ENCODE measurements at places on chromosomes 6 and 20.

GRCh38 chr6:169341706-169342105 is 88.1 kb upstream of the THBS2 start:
- DNase-seq, result no peak

DNA sequence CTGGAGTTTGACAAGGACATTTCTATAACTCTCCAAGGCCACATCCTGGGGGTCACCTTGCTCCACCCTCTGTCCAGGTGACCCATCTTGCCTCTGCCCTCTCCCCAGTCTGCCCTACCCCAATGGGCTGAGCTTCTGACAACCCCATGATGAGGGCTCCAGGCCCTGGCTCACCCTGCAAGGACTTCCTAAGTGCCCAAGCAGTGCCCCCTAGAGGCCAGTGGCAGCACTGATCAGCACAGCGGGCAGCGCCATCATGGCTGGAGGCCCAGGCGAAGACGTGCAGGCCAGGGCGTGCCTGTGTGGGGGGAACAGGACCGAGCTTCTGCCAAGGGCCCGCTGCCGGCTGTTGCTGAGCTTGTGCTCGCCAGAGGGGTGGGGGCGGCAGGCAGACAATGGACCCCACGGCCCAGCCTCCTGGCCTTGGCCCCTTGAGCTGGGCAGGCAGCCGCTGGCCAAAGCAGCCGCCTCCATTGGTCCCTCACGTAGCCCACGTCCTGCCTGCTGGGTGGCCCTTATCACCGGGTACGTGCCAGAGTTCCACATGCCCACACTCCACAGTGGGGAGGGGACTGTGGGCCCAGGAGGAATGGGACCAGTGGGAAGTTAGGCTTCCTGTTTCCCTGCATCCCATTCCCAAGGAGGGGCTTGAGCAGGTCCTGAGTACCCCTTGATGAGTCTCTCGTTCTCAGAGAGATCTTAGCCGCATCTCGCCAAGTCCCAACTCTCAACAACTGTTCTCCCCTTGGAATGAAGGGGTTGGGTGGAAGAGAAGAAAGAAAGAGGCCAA is 64.3 kb downstream of the MRPL14 start:
- no peak for DNase-seq

GRCh38 chr6:167711211-167711610 is 115.5 kb upstream of the AFDN start:
- DNase-seq, result no peak

DNA sequence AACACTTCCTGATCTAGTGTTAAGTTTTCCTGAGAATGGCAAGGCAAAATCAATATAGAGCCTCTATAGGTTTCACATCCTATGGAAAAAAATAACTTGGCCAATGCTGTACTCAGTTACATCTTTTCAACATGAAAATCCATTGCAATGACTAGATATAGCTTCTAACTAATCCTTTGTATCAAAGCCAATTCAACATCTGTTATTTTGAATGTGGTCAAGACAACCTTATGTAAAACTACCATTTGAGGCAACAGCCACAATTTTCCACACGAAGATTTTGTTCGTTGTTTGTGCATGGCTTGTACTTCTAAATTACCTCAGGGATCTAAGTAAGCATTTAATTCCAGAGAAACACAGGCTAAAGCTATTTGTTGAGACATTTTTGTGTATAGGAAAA is 637.8 kb upstream of the EYS start:
- DNase-seq, result no peak

- DNase-seq, result no peak
Measured at GRCh38 chr6:25215881-25216280, 63.3 kb upstream of the CARMIL1 start.
